Effector memory CD8-positive, alpha-beta T cell (primary cell): ENCODE measurements at places on chromosomes 2 and 18.

GRCh38 chr2:126244937-126245336 lies 411.0 kb upstream of the GYPC start:
- no peak for DNase-seq

- DNase-seq: no peak
Measured at GRCh38 chr2:119432851-119433522, 1.3 kb downstream of the TMEM37 start.

DNA sequence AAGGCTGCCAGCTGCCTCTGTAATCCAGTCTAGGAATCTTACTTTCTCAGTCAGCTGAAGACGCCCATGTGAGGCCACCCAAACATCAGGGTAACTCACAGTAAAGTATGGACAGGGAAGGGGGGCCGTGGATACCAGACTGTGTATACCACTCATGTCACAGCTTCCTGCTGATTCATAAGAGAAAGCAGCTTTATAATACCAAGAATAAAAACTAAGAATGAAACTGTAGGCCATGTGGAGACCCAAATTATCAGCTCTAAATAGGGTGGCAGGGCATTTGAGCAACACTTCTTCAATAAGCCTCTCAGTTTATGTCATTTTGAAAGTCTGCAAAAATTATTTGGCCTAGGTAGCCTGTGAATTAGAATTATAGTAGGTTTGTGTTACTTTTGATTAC lies 115.0 kb upstream of the CDCA7 start:
- DNase-seq: no peak

- DNase-seq: no peak
Measured at GRCh38 chr2:162914161-162914560, 75.6 kb upstream of the KCNH7 start.

GRCh38 chr18:70578480-70578879 lies 289.6 kb downstream of the SOCS6 start:
- no peak for DNase-seq

- DNase-seq: no peak
Measured at GRCh38 chr2:232441147-232441651, 14.8 kb upstream of the ALPI start.

DNA sequence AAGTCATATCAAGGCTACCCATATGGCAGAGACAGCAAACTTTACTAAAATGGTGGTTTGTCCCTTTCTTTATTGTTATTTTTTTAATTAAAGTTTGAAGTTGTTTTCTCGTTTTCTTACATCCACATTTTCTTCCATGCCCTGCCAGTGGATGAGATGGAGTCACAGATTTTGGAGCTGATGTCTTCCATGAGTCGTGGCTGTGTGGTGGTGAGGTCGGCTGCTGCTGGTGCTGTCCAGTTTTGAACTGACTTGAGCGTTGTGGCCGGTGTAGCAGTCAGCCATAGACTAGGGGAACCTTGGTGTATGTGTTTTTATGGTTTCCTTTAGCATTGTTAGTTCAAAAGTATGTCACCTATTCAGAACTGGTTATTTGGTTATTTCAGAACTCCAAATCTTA lies 182.8 kb downstream of the SH3RF3 start:
- DNase-seq: no peak

DNA sequence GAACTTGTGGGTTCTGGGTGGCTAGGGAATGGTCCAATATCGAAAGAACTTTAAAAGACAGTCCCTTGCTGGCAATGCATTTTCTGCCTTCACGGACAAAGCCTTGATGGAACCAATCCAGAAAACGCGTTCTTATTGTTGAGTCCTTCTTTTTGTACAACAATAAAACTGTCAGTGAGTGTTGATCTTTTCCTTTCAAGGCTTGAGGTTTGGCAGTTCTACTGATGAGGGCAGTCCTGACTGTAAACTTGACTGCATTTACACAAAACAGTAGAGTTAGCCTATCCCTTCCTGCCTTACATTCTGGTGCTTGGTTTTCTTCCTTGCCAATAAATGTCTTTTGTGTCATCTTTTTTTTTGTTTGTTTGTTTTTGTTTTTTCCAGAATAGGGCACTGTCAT lies 2.5 kb upstream of the UGT1A7 start:
- DNase-seq: no peak

DNA sequence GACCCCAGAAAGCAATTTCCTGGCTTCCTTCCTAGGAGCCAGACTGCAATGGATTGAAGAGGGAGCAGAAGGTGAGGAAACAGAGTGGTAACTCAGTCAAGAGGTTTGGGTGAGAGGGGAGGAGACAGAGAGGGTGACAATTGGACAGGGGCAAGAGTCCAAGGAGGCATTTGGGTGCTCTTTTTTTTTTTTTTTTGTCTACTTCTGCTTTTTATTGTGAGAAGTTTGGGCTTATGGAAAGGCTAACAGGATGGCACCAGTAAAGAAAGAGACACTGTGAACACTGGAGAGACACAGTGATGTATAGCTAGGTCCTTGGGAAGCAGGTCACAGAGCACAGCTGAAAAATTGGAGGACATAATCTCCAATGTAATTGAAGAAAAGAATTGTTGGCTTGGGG lies 25.0 kb downstream of the CYBRD1 start:
- DNase-seq: no peak
